ENCODE measurements at places on chromosomes 4 and X. TPM values are rescaled to one million over a fixed set of nuclear protein-coding genes. Genes with fewer than 3 reads are reported as not detected.

DNA sequence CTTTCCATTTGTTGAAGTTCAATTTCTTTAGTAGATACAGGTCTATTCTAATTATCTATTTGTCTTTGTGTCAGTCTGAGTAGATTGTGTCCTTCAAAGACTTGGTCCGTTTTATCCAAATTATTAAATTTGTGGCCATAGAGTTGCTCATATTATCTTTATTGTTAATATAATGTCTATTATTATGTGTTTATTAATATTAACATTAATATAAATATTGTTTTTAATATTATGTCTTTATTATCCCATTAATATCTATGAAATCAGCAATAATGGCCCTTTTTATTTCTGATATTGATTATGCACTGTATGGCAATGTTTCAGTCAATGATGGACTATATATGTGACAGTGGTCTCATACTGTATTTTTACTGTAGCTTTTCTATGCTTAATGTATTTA lies 2067.3 kb upstream of the AGA start:
- no peaks in the 10 kb centered on the region for H3K36me3 ChIP-seq
- no peak overlapping the region for H3K27ac ChIP-seq
- H3K27me3 ChIP-seq: no peaks in the 10 kb centered on the region
- H3K4me1 ChIP-seq: no peaks in the 10 kb centered on the region
- H3K4me3 ChIP-seq: no peak overlapping the region

Gene PPEF2
- total RNA-seq: not detected

GRCh38 chr4:132384709-132385108 lies 764.4 kb upstream of the PCDH10 start:
- H3K4me1 ChIP-seq: no peaks in the 10 kb centered on the region
- no peak overlapping the region for H3K27ac ChIP-seq
- DNase-seq: peak; percentile 16
- no peak overlapping the region for H3K4me3 ChIP-seq
- H3K27me3 ChIP-seq: no peaks in the 10 kb centered on the region

DNA sequence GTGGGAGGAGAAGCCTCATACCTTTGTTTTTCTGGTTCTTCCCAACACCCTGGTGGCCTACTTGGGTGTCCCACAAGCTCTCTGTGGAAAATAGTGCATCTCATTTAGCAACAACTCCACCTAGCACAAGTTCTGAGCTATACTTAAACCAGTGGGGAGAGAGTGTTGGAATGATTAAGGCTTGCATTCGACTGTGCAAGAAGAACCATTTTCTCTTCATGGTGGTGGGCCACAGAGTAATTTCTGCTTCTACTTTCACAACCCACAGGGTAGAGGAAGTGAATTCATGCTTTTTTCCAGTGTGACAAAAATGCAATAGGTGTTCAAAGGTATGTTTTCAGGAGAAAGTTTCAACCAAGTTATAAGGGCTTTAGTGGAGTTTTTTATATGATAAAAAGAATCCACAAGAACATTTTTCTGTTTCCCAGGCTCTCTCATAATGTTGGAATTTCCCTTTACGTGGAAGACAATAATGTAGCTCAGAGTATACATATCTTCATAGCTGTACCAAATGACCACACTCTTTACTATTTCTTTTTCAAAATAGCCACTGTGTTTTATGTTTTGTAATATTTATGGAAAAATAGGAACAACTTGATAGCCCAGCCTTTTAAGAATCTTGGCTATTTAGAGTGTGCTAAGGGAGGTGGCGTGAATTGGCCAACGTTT lies 80.3 kb upstream of the HHIP start:
- peaks cover 4% of the 10 kb centered on the region for H3K4me1 ChIP-seq
- no peaks in the 10 kb centered on the region for H3K27me3 ChIP-seq
- no peak overlapping the region for H3K4me3 ChIP-seq
- peak; percentile 20 for DNase-seq

GRCh38 chrX:69156638-69157037 lies 8.6 kb downstream of the PJA1 start:
- H3K27ac ChIP-seq: no peak overlapping the region
- no peak overlapping the region for H3K4me3 ChIP-seq
- DNase-seq: no peak
- peaks cover 7% of the 10 kb centered on the region for H3K4me1 ChIP-seq

Gene BEX5
- 1.6 TPM for total RNA-seq

Gene EXOC1L
- total RNA-seq: not detected

Gene TRO
- 83.9 TPM for total RNA-seq

Gene SPANXN4
- total RNA-seq: not detected

Gene RAB33A
- total RNA-seq: 1.7 TPM

Gene ANOS1
- total RNA-seq: 15.3 TPM

All from astrocyte (in vitro differentiated cells and primary cell).